ENCODE measurements at places on chromosomes 7 and 10.

DNA sequence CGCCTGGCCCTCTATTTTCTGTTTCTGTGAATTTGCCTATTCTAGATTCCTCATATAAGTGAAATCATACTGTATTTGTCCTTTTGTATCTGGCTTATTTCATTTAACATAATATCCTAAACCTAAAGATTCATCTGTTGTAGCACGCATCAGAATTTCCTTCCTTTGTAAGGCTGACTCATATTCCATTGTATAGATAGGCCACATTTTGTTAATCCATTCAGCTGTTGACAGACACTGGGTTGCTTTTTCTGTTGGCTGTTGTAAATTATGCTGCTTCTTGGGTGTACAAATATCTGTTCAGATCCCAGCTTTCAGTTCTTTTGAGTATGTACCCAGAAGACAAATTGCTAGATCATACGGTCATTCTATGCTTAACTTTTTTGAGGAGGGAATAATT, 28.8 kb upstream of the CUL1 start:
- no peak for DNase-seq

DNA sequence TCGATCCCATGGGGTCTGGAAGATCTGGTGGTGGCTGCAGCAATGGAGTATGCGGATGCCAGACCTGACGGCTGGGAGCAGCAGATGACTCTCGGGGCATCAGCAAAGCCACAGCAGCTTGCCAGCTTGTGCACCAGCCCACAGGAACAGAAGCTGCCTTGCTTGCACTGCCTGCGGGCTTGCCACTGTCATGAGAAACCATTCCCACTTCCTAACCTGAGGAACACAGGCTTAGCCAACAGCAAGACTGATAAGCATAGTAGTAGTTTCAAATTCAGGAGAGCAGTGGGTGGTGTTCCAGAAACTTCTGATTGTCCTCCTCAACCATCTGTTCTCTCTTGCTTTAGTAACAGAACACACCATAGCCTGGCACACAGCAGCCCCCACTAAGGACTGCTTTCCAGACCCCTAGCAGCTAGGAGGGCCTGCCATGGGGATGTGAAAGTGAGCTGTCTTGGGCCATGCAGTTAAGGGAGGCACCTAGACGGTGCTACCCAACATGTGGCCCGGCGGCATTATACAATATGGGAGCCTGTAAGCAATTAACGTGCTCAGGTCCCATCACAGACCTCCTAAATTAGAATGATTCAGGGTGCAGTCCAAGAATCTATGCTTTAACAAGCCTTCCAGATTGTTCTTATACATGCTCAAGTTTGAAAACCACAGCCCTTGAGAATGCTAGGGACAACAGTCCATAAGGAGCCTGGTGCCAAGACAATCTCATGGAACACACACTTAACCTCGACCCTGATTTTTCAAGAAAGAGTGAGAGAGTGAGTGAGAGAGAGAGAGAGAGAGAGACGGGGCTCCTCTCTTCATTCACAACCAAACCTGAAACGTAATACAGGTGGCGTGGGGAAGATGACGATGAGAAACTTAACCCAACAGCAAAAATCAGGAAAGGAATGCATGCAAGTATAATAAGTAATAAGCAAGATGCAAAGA, 7.1 kb downstream of the ANXA11 start:
- DNase-seq, result no peak

- DNase-seq, result no peak
Measured at GRCh38 chr10:96360766-96361165, 2.0 kb upstream of the OPALIN start.

DNA sequence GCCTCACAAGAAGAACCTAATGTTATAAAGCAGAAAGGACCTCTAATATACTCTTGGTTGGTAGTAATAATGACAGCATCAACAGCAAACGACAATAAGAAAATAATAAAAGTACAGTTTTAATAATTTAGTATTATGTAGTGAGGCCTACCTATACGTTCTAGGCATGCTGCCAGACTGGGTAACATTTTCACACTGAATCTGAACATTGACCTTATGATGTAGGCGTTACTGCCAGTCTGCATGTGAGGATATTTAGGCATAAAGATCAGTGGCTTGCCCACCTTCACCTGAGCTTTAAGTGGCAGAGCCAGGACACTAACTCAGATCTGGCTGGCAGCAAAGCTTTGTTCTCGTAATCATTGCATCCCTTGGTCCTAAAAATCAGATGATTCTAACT, 2.5 kb downstream of the FGL2 start:
- no peak for DNase-seq

DNA sequence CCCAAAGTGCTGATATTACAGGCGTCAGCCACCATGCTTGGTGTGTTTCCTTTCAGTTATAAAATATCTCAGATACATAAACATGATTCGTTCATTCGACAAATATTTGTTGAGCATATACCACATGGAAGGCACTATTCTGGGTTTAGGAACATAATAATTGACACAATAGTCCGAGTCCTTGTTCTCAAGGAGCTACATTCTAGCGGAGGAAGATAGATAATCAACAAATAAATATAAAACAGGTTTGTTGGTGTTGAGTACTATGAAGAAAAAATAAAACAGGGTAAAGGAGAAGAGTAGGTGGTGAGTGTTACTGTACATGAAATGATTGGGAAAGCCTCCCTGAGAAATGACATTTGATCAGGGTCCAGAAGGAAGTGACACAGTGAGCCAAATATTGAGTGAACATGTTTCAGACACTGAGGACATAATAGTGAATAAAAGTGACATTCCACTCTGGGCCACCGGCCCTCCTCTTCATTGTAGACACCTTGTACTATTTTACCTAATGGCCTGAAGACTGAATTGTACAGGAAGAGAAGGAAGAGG, 6.9 kb upstream of the HILPDA start:
- no peak for DNase-seq

DNA sequence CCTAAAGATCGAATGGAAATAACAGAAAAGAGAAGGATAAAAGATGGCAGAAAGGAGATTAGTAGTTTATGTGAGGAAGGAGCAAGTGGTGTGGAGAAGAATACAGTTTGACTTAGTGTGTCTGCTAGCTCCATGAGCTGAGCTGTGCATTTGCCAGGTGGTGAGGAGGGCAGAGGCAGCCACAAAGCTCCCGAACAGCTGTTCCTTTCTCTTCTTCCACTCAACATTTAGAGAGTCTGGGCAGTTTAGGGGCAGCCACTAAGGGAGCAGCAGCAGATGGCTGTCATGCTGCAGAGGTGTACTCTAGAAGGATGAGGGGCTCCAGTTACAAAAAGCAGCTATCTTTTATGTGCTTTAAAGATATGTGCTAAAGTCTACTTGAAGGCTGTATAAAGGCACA, 674.4 kb downstream of the GRM8 start:
- DNase-seq, result no peak

GRCh38 chr7:112115880-112116279, 90.3 kb downstream of the DOCK4 start:
- DNase-seq, result no peak
